ENCODE measurements at places on chromosomes 1 and 21.
A peak's percentile ranks its signal among the peaks of the same experiment; 100 is the strongest.

DNA sequence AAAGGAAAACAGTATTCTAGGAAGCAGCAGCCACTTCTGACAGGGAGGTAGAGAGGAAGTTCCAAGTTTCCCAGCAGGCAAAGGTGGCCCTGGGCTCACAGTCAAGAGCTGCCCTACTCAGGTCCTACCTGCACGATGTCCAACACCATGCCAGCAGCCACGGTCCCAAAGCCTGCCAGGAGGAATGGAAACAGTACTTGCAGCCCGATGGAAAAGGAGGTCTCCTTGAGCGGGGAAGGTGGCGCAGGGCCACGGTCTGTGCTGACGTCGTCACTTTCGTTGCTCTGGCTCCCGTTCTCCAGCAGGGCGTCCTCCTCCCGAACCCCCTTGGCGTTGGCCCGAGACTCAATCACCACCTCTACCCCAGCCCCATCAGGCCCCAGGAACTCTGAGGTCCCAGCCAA lies 3.1 kb downstream of the SLC41A1 start:
- DNase-seq = no peak

- peak; percentile 51 for DNase-seq
These were observed 193.1 kb downstream of the ST6GALNAC3 start for GRCh38 chr1:76267631-76268030.

DNA sequence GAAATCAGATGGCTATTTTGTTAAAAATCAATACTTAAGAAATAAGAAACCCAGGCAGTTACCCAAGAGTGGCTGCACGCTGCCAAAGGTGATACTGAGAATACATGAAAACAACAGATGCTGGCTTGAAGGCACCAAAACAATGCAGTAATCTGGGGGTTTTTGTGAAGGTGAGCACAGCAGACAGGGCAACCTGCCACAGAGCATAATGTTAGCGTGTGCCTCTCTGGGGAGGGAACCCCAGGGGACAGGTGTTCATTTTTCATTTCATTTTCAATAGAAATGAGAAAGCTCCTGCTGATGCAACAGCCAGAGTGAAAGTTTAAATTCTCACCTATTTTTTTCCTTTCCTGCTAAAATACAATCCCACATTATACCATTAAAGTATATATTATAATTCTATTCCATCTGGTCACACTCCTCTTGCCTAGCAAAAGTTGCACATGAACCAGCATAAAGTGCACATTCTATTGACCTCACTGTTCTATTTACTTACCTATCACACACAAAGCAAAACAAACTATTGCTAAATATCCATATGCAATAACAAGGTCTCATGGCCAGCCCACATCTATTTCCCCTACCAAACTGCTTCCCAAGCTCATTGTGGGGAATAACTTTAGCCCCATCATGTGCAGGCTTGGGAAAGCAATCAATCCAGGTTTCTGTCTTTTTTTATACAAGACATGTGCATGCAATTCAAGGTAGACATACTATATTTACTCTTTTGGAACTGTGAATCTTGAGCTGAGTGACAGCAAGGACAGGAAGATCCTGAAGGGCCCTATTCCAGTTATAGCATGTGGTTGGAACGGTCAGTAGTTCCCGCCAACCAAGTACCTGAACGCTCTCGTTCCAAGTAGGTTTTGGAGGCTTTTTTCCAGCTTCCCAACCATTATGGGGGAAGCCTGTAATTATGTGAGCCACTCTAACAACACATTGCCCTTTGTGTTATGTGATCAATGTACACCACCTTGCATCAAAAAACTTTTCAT lies 173.6 kb downstream of the RERE start:
- no peak for DNase-seq

- no peak for DNase-seq
These were observed 33.4 kb downstream of the BACE2 start for GRCh38 chr21:41201385-41201784.

DNA sequence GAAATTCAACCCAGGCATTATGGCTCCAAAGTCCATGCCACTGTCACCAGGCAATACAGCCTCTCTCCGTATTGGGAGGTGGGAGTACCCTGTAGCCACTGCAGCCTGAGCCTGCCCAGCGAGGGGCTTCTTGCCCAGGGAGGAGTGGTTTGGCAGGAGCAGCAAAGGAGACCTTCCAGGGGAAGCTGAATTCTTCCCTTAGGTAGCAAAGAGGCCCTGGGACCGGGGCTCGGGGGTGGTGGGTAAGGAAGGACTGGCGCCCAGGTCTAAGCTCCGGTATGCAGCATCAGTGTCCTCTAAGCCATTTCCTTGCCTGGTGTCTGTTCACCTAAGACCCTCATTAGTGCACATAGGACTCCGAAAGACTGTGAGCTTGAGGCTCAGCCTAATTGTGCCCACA lies 17.0 kb downstream of the TNNT2 start:
- no peak for DNase-seq
